RPMI8226 (cell line): ENCODE measurements at places on chromosomes 1 and 21.

- DNase-seq, result no peak
Measured at GRCh38 chr1:95532335-95532734, 298.3 kb downstream of the RWDD3 start.

- DNase-seq, result no peak
Measured at GRCh38 chr1:180956028-180956640, 43.4 kb downstream of the KIAA1614 start.

GRCh38 chr21:45511661-45512431 lies 30.4 kb downstream of the SLC19A1 start:
- no peak for DNase-seq

DNA sequence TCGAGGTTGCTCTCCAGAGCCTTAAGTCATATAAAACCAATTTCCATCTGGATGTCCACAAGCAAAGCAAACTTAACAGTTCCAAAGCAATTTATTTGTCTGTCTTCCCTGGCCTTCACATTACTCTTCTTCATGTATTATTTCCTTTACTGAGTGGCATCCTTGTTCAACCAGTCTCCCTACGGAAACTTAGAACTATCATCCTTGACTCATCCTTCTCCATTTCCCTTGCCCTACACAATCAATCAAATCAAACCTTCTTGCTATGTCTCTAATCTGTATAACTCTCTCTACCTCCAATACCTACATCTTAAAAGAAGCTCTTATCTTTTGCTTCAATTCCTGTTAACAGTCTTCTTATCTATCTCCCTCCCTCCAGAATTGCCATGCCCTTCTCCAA lies 25.4 kb downstream of the EGLN1 start:
- DNase-seq, result no peak

DNA sequence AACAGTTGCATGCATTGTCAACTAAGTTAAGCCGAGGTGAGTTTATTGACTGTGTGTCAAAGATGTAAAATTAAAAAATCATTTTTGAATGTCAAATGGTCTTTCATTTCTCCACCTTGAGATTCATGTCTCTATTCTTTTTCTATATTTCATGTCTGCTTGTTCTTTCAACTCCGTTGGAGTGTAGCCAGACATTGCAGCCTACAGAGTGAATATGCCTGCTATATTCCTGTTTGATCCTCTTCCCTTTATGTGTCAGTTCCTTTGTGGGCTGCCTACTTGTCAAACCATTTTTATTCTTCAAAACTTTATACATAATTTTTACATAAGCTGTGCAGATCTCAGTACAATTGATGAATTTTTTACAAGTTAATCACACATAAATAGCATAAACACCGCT lies 1325.8 kb upstream of the PRMT6 start:
- DNase-seq, result no peak

- peak; percentile 48 for DNase-seq
Measured at GRCh38 chr1:30748098-30748698, 9.4 kb downstream of the LAPTM5 start.

DNA sequence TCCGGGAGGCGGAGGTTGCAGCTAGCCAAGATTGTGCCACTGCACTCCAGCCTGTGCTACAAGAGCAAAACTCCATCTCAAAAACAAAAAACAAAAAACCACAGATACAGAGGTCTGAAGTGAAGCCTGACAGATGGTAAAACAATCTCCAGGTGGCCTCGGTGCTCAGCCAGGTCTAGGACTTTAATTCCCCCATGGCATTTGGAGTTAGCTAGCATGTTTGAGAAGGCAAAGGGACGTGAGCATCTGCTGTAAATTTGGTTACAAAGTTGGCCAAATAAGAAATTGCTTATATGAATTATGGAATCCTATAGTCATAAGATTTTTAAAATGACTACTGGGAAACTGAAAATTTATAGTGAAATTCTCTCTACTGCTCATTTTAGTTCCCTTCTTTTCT lies 98.3 kb upstream of the FMN2 start:
- DNase-seq, result no peak

DNA sequence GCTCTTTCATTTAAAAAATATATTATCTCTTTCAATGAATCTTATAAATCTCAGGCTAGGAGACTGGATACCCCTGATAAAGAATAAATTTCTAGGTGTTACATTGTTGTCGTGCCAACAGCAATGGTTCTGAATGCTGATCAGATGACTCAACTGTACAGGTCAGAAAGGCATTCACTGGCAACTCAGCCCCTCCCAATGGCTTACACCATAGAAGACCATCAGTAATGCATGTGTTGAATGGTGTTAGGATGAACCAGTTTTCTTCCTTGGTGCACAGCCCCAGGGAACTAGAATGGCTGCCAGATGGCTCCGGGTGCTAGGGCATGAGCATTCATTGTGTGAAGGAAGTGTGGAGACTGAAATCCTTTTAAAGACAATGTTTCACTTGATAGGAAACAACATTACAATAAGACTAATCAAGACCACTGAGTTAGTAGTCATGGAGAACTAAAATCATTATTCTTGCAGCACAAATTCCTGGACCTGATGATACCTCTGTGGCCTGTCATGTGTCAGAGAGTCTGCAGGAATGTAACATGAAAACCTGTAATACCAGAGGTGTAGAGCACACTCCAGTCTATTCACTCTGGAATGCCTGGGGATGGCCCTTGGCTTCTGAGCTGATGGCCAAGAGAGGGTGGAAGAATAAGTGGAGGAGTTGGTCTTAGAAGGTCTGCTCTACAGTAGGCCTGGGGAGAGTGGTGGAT lies 187.7 kb upstream of the LMO4 start:
- DNase-seq, result no peak

GRCh38 chr1:17678011-17678410 lies 77.1 kb upstream of the ACTL8 start:
- no peak for DNase-seq

DNA sequence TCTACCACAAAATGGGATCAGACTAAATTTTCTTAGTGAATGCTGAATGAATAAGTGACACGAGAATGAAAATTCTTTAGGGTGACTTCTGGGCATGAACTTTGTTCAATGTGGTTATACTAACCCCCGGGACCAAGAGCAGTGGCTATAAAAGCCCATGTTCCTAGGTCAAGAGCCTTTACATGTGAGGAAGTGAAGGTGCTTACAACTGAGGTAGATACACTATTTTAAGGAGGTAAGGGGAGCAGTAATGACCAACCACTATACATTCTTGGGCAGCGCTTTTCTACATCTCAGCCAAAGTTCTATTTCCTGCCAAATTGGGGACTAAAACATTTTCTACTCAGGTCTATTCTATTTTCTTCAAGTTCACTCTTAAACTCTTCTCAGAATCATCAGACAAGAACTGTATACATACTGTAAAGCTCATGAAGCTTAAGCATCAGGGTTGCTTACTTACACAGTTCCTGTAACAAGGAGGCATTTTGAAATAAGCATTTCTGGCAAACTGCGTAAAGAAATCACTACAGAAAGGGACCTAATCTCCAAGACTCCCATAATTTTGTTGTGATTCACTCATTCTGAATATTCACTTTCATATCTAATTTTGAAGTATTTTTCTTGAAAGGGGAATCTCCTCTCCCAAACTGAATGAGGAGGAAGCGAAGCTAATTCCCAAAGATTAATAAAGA lies 8.5 kb upstream of the ARHGAP29 start:
- no peak for DNase-seq

- DNase-seq, result peak; percentile 34
Measured at GRCh38 chr1:44050261-44050660, 19.0 kb upstream of the SLC6A9 start.

- no peak for DNase-seq
Measured at GRCh38 chr1:162421258-162422164, 9.6 kb upstream of the SH2D1B start.
